GM12892 (cell line): ENCODE measurements at places on chromosomes 3 and 15.

DNA sequence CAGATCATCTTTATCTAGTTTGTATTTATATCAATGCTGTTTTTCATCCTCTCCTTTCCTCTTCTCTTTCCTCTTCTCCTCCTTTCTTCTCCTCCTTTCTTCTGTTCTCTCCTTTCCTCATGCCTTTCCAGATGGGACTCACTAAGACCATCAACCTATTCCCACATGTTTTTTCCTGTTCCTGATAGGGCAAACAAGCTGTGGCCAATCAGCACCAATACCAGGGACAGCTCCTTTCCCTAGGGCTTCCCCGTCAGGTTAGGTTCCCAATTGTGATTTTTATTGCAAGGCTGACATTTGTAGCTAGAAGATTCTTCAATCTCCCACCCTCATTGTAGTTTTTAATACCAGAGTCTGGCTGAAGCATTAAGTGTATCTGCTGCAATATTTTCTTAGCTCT is 76.3 kb upstream of the COL8A1 start:
- DNase-seq = no peak

DNA sequence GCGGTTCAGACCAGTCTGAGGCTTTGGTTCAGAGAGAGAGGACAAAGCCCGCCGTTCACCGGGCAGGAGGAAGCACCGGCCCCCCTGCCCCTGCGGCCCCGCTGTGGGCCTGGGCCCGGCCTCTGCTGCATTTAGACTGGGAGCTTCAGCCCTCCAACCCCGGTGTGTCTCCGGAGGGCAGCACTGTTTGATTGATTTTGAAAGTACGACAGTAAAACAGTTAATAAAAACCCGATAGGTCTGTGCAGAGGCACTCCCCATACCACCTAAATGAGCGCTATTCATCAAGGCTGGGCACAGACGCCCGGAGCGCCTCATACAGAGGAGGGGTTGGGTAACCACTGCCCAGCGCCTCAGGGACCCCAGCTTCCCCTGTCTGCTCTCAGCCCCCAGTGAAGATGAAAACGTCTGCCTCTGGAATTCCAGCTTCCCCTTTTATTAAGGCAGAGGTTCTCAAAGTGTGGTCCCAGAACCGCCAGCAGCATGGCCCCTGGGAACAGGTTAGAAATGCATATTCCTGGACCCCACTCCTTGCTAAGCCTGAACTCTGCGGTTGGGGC is 256.7 kb upstream of the TLE3 start:
- DNase-seq = no peak

DNA sequence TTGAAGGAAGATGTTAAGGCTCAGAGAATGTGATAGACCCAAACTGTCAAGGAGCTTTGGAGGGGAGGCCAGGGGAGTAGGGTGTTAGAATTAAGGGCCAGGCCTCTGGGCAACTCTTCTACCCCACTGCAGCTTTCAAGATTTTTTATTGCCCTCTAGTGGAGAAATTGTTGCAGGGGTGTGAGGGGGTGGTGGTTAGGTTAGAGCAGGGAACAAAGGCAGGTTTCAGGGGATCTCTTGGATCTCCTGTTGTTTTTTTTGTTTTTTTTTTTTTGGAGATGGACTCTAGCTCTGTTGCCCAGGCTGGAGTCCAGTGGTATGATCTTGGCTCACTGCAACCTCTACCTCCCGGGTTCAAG is 1.4 kb upstream of the SEC13 start:
- DNase-seq = no peak

DNA sequence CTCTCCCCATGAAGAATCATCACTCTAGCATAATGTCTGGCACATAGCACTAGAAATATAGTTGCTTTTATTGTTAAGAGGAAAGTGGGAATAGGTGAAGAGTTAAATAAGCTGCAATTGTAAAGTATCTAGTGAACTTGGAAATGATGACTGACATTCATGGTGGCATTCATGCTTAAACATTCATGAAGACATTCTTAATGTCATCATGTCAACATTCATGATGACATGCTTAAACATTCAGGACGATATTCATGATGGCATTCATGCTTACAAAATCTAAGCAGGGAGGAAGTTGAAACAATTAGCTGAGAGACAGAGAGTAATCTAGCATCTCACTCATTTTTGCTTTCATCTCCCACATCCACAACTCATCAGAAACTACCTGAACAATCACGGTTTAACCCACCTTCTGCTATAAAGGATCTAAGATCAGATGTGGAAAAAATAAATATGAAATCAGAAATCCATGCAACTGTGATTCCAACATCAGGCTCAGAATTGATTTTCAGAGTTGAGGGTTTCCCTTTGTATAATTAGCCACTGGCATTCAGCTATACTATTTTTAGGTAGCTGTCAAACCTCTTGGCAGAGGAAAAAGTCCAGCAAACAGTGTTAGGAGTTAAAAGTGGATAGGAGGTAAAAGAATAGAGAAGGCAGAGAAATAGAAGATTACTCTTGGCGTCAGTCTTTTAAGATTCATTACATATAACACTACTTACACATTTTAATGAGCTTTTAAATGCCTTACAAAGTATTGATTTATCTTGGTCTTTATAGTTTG is 3.5 kb downstream of the DRD3 start:
- no peak for DNase-seq

- DNase-seq = no peak
Measured at GRCh38 chr3:46019707-46020106, 7.6 kb downstream of the XCR1 start.
